Right atrium auricular region (tissue), 2 donors: ENCODE measurements at places on chromosomes 7 and 10. TPM values are rescaled to one million over a fixed set of nuclear protein-coding genes. Genes with fewer than 3 reads are reported as not detected.

- DNase-seq: no peak
These were observed 21.5 kb downstream of the CTAGE6 start for GRCh38 chr7:143735962-143736361.

GRCh38 chr7:72058579-72058978 lies 353.6 kb downstream of the CALN1 start:
- peak; percentile 58 for DNase-seq

GRCh38 chr7:44292876-44293560 lies 32.4 kb downstream of the CAMK2B start:
- peak; percentile 34 for DNase-seq

The RET gene
- total RNA-seq: 0.12 TPM

The FXYD4 gene
- total RNA-seq: not detected
